HCT116 (cell line): ENCODE measurements at places on chromosomes 3 and 15.

DNA sequence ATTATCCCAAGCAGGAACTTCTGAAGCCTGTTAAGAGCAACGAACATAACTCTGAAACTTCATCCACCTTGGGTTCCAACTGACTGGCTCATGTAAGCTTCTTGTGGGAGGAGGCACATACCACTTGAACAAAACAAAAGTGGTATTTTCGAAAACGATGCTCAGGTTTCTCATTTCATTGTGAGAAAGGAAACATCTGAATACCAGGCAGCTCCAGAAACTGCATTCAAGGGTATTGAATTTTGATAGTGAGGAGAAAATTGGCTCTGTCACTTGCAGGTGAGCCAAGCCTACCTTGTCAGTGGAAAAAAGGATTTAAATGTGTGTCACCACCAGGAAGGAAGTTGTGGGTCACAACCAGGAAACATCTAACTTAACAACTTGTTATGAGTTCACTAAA, 218.1 kb upstream of the SATB1 start:
- DNase-seq, result no peak

DNA sequence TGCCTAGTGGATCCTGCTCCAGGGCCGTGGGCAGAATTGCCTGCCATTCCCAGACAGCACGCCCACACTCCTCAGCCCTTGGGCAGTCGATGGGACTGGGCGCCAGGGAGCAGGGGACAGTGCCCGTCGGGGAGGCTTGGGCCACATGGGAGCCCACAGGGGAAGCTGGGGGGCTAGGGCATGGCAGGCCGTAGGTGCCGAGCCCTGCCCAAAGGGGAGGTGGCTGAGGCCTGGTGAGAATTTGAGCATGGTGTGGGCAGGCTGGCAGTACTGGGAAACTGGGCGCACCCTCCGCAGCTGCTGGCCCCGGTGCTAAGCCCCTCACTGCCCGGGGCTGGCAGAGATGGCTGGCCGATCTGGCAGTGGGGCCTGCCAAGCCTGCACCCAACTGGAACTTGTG, 1225.9 kb upstream of the EPHA6 start:
- no peak for DNase-seq

GRCh38 chr3:100401674-100402041, 319 bp downstream of the LNP1 start:
- DNase-seq, result no peak

DNA sequence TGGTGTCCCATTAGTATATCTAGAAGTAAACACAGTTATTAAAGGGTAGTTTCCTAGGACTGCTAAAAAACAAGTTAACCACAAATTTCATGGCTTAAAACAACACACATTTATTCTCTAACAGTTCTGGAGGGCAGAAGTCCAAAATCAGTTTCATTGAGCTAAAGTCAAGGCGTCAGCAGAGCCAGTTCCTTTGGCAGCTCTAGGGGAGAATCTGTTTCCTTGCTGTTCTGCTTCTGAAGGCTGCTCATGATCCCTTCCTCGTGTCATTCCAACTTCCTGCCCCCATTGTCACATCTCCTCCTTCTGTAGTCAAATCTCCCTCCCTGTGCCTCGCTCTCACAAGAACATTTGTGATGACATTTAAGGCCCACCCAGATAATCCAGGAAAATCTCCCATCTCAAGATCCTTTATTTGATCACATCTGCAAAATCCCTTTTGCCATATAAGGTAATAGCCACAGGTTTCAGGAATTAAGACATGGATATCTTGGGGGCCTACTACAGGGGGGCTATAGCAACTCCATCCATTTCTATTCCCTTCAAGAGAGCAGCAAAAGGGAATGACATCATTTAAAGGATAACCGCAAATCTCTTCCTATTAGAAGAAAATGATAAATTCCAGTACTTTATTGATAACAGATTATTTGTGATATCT, 50.1 kb downstream of the GPR176 start:
- DNase-seq, result no peak

DNA sequence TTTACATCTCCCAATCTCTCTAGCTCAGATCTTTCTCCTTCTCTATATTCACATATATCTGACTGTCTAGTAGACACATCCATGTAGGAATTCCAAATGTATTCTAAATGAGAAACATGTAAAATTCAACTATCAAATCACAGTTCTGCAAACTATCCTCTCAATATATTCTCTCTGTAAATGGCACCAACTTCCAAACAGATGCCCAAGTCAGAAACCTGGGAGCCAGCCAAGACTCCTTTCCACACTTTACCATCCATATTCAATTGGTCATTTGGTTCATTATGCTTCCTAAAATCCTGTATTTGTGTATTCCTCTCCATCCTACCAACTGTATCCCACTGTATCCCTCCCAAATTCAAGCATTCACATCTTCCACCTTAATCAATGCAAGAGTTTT, 53.0 kb upstream of the INO80 start:
- DNase-seq, result no peak

GRCh38 chr3:58540176-58540858, 3.3 kb upstream of the ACOX2 start:
- no peak for DNase-seq

- DNase-seq, result no peak
Measured at GRCh38 chr3:195263193-195263924, 7.6 kb downstream of the XXYLT1 start.

DNA sequence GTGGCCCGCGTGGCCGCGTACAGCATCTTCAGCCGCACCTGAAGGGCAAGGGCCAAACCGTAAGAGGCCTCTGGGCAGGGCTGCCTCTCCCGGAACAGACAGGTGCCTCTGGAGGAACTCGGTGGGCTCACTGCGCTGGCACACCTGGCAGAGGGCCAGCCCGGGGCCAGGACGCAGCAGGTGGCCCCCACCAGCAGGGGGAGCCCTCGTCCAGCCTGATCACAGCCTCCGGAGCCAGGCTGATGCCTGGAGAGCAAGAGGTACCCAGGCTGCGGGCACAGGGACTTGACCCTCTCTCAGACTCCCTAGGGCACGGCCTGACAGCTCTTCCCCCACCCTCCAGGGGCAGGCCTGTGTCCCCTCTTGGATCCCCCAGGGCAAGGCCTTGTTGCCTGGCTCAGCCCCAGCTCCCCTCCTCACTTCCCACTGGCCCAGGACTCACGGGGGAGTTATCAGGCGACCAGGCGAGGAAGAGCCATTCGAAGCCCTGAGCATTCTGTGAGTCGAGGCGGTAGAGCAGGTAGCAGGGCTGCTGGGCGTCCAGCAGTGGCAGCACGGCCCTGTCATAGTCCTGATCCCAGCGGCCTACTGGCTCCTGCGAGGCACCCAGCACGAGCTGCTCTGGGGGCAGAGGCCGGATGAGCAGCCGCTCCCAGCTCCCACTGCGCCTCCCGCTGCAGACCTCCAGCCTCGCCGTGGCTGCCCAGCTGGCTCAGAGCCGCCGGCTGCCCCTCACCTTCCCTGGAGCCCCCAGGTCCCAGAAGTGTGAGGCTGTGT, 6.2 kb upstream of the TLR9 start:
- no peak for DNase-seq

GRCh38 chr15:39130556-39131379, 450.1 kb upstream of the THBS1 start:
- no peak for DNase-seq

DNA sequence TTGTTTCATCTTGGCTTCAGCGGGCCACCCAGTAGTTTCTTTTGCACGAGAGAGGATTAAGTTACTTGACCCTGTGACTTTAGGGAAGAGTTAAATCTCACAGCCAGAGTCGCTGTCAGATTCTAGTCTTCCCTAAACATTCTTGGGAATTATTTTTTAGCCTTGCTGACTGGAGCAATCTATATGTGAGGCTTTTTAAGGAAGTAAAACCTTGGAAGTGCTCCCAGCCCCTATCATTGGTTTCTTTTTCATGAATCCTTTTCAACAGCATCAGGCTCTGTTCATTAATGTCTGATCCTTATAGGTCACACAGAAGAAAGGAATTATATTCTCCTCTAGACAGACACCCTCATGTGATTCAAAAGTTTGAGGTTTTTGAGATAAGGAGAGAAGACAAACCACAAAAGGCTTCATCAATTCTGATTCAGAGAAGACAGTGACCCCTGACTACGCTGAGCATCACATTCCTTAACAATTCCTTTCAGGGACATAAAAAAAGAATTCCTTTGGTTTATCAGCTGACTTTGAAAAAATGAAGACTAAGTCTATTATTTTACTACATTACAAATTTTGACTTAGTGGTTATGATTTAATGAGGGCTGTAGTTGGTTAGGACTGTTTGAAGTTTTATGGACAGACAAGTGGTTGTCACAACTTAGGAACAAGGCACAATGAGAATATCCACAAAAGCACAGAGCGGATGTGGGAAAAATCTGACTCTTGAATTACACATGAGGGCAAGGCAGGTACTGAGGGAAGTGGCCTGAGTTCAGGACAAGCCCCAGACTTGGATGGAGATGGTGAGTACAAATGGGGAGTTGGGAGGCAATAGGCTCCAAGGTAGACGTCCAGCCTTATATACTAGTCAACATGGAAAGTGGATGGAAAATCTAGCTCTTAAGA, 171.1 kb upstream of the STT3B start:
- peak; percentile 12 for DNase-seq

- DNase-seq, result no peak
Measured at GRCh38 chr3:195082811-195083210, 188.1 kb downstream of the XXYLT1 start.

DNA sequence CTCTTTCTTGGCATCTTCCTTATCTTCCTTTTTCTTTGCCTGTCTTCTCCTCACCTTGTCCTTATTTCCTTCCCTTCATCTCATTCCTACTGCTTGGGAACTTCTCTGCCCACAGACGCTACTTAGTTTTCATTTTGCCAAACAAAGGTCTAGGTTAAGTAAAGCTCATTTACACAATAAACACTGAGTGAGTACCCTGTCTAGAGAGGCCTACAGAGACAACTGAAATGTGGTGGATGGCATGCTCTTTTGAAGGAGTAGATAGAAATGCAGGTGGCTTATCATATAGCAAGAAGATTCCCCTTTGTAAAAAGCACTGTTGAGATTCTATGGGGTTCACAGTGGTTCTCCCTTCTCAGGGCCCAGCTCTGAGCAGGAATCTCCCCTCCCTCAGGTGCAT, 319.0 kb downstream of the CNTN3 start:
- no peak for DNase-seq

GRCh38 chr3:164658125-164658524, 420.2 kb downstream of the SI start:
- DNase-seq, result no peak

GRCh38 chr3:46168583-46169345, 39.3 kb downstream of the CCR1 start:
- DNase-seq, result no peak

GRCh38 chr3:34619990-34620389, 821.6 kb downstream of the PDCD6IP start:
- no peak for DNase-seq

GRCh38 chr15:41888662-41889253, 5.1 kb downstream of the SPTBN5 start:
- no peak for DNase-seq

- peak; percentile 10 for DNase-seq
Measured at GRCh38 chr15:74242441-74243185, 6.5 kb downstream of the CCDC33 start.

DNA sequence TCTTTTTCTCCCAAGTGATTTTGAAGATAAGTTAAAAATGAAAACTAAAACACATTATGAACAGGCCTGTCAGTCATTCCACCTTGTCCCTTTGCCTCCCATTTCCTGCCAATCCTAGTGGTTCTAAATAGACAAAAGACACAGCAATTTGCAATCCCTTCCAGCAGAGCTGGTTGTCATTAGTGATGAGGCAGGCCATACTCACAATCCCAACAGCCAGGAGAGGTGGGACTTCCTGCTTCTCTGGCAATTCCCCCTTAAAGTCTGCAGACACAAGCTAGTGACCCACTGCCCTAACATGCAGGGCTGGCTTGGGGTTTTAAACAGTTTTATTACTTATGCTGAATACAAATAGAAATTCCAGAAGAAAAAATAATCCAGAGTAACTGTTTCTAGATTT, 38.4 kb upstream of the RBP1 start:
- no peak for DNase-seq

DNA sequence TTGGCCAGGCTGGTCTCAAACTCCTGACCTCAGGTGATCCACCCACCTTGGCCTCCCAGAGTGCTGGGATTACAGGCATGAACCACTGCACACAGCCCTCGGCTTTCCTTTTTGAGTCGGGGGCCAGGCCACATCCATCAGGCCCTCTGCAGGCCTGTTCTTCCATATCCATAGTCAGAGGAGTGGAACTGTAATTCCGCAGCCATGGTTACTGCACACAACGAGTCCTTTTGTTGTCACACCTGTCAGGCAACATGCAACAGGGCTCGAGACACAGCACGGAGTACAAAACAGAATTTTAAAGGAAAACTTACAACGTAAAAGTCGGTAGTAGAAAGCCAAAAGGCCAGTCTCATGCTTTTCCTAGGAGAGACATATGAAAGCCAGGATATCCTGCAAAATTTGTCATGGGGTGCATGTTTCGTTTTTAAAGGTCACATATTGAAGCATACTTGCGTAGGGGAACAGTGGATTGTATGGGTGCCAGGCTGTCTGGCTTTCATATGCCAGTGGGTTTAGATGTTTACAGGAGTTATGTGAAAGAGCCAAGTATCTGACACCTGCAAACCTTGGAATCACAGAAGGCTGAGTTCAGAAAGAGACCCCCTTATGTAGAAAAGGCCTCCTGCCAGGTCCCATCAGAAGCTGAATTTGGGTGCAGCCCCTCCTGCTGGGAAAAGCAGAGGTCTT, 63.2 kb upstream of the LPP start:
- no peak for DNase-seq

GRCh38 chr3:114494498-114494897, 200.7 kb downstream of the TIGIT start:
- DNase-seq, result no peak
